ENCODE measurements at places on chromosomes 1 and 21.

DNA sequence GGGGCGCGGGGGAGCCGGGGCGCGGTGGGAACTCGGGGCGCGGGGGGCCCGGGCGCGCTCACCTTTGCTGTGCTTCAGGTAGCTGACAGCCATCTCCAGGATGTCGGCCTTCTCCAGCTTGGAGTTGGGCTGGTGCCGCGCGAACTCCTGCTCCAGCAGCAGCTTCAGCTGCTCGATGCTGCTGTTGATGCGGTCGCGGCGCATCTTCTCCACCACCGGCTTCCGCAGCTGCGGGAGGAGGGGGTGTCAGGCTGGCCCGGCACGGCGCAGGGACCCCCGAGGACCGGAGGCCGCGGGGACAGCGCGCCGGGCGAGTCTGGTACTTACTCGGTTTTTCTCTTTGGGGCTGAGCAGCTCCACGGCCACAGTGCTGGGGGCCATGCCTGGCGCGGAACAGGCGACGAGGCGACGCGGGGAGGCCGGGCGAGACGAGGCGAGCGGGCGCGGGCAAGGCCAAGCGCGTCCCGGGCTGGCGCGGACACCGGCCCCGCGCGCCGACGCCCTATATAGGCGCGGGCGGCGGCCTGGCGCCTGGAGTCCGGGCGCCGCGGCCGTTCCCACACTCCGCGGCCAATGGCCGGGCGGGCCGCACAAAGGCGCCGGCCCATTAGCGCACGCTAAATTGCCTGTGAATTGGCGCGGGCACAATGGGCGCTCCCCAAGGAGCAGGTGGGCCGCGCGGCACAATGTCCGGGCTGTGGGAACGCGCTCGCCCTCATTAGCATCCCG lies at the start of gene HES5:
HES5 (minus strand) TSS at position 480 of the 729 bp plus-strand sequence; CDS start at position 381, 99 bp downstream.
- DNase-seq: no peak

GRCh38 chr1:54971317-54971791 lies 9.1 kb upstream of the TMEM61 start:
- DNase-seq: peak; percentile 23

DNA sequence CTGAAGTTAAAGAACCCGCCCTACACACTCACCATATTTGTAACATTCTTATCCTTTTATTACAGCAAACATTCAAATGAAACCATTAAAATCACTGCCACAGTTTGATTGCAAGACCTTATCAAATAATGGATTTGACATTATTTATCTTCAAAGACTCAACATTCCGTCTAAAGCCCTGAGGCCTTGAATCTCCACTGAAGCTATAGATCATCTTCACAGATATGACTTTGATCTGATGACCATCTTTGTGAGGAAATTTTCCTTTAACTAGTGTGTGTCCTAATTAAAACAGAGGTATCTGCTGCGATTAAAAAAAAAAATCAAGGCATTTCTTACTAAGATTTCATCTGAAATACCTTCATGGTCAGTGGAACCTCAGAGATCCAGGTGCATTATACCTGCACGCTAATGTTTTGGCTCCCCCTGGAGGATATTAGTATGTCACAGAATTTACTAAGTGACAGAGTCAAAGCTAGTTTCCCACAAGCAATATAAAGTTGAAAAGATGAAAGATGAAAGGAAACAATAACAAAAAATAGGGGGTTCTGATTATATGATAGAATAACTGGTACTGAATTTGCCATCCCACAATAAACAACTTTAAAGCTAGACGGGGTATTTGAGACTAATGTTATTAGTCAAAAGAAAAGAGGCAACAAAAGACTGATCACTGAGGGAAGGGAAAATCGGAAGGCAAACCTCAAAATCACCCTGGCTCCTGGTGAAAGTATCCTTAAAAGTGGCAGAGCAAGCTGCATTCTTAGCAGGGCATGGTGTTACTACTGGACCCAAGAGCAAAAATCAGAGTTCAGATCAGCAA lies 923.4 kb downstream of the NCAM2 start:
- DNase-seq: no peak

DNA sequence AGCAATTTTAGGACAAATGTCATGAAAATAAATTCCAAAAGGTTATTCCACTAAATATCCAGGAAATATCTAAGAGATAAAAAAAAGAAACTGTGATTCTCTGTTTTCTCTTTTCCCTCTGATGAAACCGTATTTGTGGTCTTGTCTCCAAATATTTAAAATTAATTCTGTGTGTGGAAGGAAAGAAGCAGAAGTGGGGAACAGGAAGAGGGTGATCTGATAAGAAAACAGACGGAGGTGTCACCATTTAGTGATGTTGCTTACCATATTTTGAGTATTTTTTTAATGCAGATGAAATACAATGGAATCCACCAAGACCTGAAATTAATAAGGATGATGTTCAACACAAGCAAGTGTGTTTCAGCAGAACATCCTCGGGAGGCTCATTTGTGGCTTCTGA lies 29.6 kb downstream of the CLCA1 start:
- DNase-seq: no peak

GRCh38 chr1:2789164-2789985 lies 12.1 kb downstream of the TTC34 start:
- DNase-seq: peak; percentile 2

DNA sequence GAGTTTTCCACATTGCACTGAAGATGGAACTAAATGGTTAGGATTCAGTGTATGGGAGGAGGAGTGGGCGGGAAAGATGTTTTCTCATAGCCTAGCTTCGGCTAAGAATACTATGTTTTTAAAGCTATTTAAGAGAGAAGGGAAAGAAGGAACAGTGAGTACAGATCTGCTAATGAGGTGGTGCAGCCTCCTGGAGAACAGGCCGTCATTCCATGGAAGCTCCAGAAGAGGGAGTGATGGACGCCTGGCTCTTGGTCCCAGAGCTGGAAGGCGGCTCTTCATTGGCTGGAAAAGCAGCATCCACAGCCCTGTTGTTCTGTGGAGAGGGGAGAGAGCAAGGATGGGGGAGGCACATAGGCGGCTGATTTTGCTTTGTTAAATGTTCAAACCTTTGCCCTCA lies 6.9 kb downstream of the CAMK1G start:
- DNase-seq: no peak

- no peak for DNase-seq
Measured at GRCh38 chr1:8055973-8056372, 29.9 kb upstream of the ERRFI1 start.

GRCh38 chr21:32347977-32348376 lies 44.8 kb downstream of the URB1 start:
- no peak for DNase-seq

DNA sequence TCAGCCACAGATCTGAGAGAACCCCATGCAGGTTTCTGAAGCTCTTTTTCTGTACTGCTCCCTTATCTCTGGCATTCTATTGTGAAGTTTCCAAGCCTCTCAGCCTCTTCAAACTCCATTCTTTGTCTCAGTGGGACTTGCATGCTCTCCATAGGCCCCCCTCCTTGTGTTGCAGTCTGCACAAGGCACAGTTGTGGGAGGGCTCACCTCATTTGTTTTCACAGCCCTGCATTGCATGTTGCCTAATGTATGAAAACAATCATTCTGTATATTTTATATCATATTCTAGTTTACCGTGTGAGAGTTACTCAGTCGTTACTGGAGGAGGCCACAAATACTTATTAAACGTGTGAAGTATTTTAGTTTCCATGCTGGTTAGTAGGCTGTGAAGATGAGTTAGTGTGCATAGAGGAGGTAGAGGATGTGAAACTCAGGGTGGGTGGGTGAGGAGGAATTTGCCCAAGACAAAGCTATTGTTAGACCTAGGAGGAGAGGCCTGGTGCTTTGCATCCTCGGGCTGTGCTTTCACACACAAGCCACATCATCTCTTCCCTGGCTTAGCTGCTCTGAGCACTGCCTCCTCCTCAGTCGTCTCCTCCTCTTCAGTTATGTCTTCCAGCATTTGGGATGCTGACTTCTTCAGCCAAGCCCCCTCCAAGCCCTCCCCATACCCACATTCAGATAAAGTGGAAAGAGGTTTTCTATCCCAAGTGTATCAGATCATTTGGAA lies 7.8 kb upstream of the CHI3L2 start:
- DNase-seq: no peak

GRCh38 chr1:118985640-118986554 lies 2.2 kb downstream of the TBX15 start:
- no peak for DNase-seq

GRCh38 chr1:9909234-9910046 lies 629 bp downstream of the CTNNBIP1 start:
- DNase-seq: peak; percentile 40

GRCh38 chr21:14583629-14584255 lies 37.6 kb upstream of the SAMSN1 start:
- no peak for DNase-seq

- DNase-seq: peak; percentile 69
Measured at GRCh38 chr1:12601700-12602658, 16.0 kb downstream of the DHRS3 start.

DNA sequence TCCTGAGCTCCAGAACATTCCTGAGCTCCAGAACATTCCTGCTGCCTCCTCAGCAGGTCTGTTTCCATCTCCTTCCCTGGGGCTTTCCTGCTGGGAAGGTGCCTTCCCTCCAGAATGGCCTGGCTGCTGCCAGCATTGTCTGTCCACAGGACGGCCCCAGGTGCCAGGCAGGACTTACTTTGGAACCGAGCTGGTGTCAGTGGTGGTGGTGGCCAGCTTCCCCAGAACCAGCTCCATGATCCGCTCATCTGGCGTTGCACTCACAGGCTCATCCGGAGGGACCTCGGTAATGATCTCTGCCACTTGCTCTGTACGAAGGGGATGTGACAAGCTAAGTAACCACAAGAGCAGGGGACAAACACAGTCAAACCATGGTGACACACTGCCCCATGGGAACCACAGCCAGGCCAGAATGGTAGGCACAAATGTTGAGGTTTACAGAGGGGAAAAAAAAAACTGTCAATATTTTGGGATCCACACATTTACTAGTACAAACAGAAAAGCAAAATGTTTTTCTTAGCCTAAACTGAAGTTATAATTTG lies 41.3 kb downstream of the PRDM15 start:
- no peak for DNase-seq

DNA sequence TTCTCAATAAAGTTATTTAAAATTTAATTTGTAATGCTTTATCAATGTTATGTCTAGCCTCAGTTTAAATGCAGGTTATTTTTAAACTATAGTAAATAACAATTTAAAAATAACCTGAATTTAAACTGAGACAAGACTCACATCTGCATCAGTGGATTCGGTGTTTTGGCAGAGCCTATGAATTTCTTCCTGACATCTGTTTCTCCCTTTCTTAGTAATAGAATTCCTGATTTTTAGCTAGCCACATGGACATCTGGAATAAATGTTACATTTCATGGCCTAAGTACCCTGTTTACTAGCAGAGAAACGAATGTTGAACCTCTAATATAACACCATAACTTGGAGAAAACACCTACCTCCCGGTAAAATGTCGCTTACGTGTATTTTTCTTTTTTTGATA lies 1141.6 kb upstream of the ADGRL2 start:
- no peak for DNase-seq

GRCh38 chr1:241638909-241639622 lies 1.1 kb downstream of the CHML start:
- DNase-seq: no peak

DNA sequence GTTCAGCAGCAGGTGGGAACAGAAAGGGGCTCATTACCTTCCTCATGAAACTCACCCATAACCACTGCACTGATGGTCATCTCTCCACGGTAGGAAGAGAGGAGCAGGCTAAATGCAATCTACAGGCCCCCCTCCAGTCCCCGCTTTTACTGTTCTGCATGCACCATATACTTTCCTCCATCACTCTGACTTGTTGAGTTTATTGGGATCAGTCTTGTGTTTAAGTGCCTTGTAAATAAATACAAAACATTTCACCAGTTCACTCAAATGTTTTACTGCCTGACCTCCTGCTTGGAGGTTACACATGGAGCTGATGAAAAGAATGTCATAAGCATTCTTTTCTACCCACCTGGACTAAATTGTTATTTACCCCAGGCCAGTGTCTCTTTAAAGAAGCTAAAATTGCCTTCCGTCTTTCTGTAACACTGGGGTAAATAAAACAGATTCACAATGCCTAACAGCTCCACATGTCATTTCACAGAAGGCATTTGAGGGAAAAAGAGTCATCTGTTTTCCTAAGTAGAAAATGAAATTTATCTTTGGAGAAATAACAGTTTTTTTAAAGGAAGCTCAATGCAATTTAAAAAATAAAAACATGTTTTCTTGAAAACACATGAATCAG lies 30.7 kb downstream of the PTPN14 start:
- DNase-seq: no peak

DNA sequence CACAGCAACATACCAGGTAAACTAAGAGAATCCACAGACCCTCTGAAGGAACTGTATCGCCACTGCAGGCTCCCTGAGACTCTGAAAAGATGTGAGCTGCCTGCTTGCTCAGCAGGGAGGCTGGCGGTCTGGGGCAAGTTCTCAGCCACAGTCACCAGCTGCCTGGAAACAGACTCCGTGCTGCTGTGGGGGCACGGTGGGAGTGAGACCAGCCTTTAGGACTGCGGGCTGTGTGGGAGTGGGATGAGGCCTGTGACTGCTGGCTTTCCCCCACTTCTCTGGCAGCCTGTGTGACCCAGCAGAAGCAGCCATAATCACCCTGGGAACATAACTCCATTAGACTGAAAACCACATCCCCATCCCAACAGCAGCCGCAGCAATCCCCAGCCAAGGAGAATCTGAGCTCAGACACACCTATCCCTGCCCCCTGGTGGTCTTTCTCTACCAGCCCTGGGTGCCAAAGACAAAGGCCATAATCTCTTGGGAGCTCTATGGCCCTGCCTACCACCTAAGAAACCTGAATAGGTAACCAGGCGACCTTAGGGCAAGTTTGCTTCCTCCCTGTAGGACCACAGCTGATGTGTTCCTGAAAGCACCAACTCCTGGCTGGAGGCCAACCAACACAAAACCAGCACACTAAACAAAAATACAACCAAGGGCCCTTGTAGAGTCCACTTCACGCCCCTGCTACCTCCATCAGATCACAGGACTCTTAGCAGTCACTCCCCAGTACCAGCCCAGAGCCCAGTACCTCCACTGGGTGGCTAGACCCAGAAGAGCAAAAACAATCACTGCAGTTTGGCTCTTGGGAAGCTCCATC lies 151.5 kb downstream of the SMYD3 start:
- DNase-seq: no peak

GRCh38 chr1:185821612-185822385 lies 87.6 kb downstream of the HMCN1 start:
- no peak for DNase-seq

DNA sequence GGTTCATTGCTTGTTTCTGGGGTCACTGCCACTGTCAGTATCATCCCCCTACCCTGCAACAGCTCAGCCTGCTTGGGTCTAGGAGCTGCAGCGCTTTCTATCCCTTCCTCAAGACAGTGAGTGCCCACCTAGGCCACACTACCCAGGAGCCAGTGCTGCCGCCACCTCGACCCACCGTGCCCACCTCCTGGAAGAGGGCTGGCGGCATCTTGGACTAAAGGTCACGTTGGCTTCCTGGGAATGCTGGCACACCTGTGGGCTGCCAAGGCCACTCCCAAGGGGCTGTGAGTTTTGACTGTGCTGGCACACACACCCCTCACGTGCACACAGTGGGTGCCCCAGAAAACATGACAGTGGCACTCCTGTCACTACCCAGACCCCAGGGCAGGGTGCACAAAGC lies 22.1 kb downstream of the CRYAA start:
- DNase-seq: no peak

GRCh38 chr1:19450811-19451515 lies 34.4 kb downstream of the CAPZB start:
- peak; percentile 53 for DNase-seq
